Colonic mucosa (tissue), 4 donors: ENCODE measurements at places on chromosomes 1 and 21. TPM values are rescaled to one million over a fixed set of nuclear protein-coding genes. Genes with fewer than 3 reads are reported as not detected.
A peak's percentile ranks its signal among the peaks of the same experiment; 100 is the strongest.

The GBP4 gene
- 4.9 TPM for total RNA-seq

The ETNK2 gene
- total RNA-seq: 0.40 TPM

The LCE1E gene
- not detected for total RNA-seq

GRCh38 chr1:22704440-22705067 is 6.1 kb upstream of the EPHB2 start:
- H3K36me3 ChIP-seq: no peaks in the 10 kb centered on the region
- H3K4me1 ChIP-seq: peaks cover 5% of the 10 kb centered on the region
- H3K27me3 ChIP-seq: no peaks in the 10 kb centered on the region

GRCh38 chr1:1784933-1785332 is 6.7 kb upstream of the NADK start:
- H3K4me1 ChIP-seq: peaks cover 29% of the 10 kb centered on the region
- H3K4me3 ChIP-seq: no peak overlapping the region
- DNase-seq: no peak
- H3K27me3 ChIP-seq: no peaks in the 10 kb centered on the region
- peaks cover 25% of the 10 kb centered on the region for H3K36me3 ChIP-seq

- DNase-seq: no peak
- no peaks in the 10 kb centered on the region for H3K4me1 ChIP-seq
- H3K36me3 ChIP-seq: no peaks in the 10 kb centered on the region
- peak overlapping the region; percentile 32 for H3K27ac ChIP-seq
Measured at GRCh38 chr1:84969489-84970250, 27.2 kb downstream of the MCOLN2 start.

- H3K27ac ChIP-seq: no peak overlapping the region
- no peaks in the 10 kb centered on the region for H3K36me3 ChIP-seq
- H3K4me1 ChIP-seq: no peaks in the 10 kb centered on the region
- DNase-seq: no peak
- no peak overlapping the region for H3K4me3 ChIP-seq
- no peaks in the 10 kb centered on the region for H3K27me3 ChIP-seq
Measured at GRCh38 chr1:69791311-69791710, 223.6 kb downstream of the LRRC7 start.

The PGBD5 gene
- total RNA-seq: 14.8 TPM

DNA sequence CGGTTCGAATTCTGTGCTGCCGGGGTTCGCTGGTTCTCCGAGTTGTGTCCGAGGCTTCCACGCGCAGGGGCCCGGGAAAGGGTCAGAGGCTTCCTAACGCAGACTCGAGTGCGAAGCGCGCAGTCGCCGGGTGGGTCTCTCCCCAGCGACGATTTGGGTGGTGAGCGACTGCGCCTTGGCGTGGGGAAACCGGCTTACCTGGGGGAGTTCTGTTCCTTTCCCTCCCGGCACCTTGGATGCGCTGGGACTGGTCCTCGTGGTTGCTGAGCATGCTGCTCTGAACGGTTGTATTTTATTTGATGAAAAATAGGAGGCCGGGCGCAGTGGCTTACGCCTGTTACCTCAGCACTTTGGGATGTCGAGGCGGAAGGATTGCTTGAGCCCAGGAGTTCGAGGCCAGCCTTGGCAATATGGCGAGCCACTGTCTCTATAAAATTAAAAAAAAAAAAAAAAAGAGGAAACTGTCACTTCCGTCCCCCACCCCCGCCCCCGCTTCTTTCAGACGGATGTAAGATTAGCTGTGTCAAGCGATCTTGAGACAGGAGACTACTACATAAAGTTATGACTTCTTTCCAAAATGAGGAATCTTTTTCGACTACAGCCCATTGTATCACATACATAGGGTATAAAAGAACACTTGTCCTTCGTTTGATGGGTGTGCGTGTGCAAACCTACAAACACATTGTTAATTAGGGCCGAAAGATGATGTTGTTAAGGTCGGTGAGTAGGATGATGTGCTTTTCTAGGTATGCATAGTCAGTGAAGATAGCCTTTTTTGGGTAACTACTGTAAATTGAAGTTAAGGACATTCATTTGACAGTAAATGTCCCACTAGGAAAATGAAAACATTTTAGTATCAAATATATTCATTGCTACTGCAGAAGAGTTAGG is at the start of gene CCDC18:
CCDC18 (plus strand) TSS at position 2 of the 891 bp plus-strand sequence. CDS start 2,638 bp downstream, outside the sequence.
- H3K36me3 ChIP-seq: no peaks in the 10 kb centered on the region
- H3K4me3 ChIP-seq: peak within 1 kb of the TSS; percentile 83
- peak within 1 kb of the TSS; percentile 99 for H3K27ac ChIP-seq
- H3K27me3 ChIP-seq: no peaks in the 10 kb centered on the region
